ENCODE measurements at places on chromosomes 12 and 14.

DNA sequence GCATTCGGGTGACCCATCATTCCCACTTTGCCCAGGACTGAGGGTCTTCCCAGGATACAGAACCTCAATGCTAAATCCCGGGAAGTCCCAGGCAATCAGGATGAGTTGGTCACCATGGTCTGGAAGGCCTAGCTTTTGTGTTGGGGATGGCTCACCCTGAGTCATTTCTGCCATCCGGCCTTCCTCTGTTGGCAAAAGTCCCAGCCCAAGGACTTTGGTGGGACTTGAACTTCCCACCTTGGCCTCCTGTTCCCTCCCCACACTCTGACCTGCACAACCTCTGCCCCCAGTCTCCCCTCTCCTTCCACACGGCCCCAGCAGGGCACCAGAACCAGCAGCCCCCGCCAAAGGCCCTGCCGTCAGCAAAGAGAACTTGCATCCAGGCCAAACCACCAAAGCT is 24.6 kb upstream of the NCOR2 start:
- DNase-seq = no peak

DNA sequence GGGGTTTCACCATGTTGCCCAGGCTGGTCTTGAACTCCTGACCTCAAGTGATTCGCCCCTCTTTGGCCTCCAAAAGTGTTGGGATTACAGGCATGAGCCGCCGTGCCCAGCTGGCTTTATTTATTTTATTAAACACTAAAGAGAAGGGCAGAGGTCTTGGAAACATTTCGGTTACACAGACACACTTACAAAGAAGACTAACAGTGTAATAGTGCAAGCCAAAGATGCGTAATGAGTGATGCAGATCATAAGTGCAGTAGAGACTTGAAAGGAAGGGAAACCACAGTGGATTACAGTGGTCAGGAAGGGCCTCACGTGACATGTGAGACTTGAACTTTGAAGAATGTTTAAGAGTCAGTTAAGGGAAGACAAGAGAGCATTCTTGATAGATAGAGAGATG is 33.9 kb upstream of the CDK17 start:
- DNase-seq = no peak

GRCh38 chr14:81453166-81453766 is 53.1 kb upstream of the STON2 start:
- peak; percentile 64 for DNase-seq

DNA sequence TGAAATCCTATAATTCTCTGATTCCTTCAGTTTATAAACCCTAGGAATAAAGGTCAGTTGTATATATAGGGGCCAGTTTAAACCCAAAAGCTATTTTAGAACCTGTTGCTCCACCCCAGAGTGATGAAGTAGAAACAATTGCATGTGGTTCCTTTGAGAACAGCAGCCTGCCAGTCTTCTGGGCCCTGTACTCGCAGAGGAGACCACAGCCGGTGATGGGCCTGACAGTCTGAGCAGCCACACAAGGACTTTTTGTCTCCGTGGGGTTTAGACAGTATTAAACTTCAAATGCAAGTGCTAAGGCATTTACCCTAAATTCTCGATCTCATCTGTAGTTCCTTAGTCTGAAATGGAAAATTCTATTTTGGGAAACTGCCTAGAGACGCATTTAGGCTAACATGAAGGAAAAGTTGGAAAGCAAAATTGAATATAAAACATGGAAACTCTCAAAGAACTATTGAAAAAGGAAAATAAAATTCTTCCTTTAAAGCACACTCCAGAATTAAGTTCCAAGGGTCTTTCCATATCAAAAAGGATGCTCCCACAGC is 80.6 kb downstream of the PRICKLE1 start:
- DNase-seq = no peak

GRCh38 chr12:26799741-26800140 is 33.3 kb downstream of the ITPR2 start:
- DNase-seq = no peak

DNA sequence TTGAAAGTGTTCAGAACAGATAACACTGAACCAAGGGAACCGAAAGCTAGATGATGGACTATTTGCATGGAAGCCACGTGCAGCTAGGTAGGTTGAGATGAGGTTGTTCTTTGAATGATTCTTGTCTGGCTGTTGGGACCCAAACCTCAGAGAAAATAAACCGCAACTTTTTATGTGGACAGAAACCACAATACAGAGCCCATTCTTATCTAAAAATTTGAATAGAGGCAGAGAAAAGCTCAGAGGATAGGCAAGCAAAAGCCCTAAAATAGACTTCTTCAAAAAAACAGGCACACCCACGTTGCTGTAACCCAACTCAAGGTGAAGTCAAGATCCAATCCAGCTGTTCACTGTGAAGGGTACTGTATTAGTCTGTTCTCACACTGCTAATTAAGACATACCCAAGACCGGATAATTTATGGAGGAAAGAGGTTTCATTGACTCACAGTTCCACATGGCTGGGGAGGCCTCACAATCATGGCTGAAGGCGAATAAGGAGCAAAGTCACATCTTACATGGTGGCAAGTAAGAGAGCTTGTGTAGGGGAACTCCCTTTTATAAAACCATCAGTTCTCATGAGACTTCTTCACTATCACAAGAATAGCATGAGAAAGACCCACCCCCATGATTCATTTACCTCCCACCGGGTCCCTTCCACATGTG is 353.8 kb downstream of the AACS start:
- DNase-seq = no peak

- no peak for DNase-seq
Observed at GRCh38 chr14:105401699-105402098, 3.4 kb downstream of the TEX22 start.

GRCh38 chr14:60206837-60207533 is 41.8 kb upstream of the DHRS7 start:
- no peak for DNase-seq

- DNase-seq = no peak
Observed at GRCh38 chr14:75794615-75795038, 133.6 kb downstream of the TTLL5 start.

DNA sequence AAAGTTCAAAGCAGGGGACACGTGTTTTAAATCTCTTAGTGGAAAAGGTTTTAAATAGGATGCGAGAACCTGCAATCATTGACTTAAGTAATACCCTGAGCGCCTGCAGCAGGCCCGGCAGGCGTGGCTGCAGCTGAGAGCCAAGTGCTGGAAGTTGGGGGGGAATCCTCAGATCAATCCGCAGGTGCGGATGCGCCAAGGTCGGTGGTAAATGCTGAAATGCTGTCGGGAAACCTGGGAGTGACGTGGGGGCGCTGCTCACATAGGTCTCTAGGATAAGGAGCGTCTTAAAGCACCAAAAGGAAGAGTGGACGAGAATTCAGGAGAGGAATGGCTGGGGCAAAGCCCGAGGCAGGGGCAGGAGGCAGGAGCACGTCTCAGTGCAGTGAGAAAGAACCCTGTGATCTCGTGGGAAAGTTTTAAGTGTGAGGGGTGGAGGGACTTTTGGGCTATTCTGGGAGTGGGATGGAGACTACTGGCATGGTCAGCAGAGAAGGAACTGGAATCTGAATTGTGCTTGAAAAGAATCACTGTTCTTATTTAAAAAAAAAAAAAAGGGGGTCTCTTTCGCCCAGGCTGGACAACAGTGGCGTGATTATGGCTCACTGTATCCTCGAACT is 883 bp upstream of the CDCA4 start:
- DNase-seq = no peak

DNA sequence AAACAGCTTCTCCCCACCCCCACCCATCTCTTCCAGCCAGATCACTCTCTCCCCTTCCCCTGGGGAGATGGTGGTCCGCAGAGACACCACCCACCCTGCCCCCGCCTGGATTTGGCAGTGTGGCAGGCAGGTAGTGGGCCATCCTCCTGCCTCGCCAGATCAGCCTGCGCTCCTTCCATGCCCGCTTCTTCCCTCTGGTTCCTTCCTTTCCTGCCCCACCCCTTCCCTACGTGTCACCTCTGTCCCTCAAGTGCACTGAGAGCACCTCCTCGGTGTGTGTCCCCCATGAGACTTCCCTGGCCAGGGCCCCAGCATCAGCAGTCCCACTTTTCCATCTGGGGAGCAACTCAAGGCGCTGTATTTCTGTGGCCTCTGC is 632 bp downstream of the NYNRIN start:
- DNase-seq = no peak

GRCh38 chr12:120134307-120134980 is 17.9 kb upstream of the RAB35 start:
- DNase-seq = no peak

- DNase-seq = no peak
Observed at GRCh38 chr14:50530794-50531365, 1.5 kb downstream of the MAP4K5 start.

DNA sequence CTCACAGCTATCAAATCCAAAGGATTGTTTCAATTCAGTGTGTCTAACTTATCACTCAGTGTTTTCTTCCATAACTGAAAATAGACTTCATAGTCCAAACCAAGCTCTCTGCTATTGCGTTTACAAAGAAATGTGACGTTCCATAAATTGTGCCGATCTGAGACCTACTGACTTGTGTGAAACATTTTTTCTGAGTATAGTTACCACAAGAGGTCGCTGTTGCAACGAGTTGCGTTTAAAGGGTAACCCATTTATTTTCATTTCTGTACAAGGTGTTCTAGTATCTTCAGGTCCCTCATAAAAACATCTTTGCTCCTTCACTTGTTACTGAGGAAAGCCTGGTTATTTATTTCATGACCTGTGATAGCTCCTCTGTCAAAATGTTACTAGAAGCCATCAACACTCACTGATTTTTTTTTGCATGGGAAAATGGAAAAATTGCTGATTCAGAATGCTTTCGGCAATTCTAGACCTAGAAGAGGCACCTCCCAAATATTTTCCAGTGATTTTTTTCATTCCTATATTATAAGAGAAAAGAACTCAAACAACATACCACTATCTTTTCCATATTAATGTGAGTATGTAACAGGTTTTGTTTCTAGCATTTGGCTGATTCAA is 60.9 kb upstream of the OR4E1 start:
- no peak for DNase-seq

DNA sequence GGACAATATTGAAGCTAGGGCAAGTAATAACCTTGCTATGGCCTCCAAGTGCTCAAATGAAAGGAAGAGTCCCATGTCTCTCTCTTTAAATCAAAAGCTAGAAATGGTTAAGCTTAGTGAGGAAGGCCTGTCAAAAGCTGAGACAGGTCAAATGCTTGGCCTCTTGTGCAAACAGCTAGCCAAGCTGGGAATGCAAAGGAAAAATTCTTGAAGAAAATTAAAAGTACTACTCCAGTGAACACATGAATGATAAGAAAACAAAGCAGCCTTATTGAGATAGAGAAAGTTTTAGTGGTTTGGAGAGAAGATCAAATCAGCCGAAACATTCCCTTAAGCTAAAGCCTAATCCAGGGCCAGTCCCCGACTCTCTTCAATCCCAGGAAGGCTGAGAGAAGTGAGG is 84.1 kb upstream of the PLEKHA5 start:
- no peak for DNase-seq

DNA sequence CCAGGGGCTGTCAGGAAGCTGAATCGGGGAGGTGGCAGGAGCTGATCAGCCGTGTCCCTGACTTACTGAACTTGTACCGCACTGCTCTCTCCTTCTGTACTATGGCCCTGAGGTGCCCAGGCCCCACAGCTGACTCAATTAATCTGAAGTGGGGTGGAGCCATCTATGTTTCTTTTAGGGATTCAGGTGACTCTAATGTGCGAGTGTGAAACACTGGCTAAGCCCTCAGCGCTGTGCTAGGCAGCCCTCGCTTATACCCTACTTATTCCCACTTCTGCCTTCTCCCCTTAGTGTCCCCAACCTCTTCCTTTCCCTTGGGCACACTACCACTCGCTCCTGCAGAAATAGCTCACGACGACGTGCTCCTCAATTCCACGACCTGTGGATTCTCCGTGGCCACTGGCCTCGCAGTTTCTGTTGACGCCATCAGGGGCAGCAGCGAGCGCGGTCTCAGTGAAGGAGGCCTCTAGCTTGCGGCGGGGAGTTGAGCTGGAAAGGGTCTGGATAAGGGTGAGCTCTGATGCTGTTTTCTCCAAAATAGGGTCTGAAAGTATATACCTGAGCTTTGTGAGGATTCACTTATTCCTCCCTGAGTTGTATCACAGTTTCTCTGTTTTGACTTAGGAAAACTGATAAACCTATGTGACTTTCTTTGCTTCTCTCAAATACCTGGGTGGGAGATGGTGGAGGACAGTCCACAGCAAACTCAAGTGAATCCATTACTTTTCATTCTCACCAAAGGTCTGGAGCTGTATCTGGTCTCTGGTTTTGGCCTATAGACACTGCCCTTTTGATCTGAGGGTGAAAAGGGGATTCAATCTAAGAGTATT is 167.6 kb downstream of the SLC41A2 start:
- DNase-seq = no peak

GRCh38 chr12:19642345-19642744 is 203.1 kb downstream of the AEBP2 start:
- DNase-seq = no peak

- DNase-seq = no peak
Observed at GRCh38 chr12:62603811-62604098, 137.1 kb downstream of the MON2 start.

DNA sequence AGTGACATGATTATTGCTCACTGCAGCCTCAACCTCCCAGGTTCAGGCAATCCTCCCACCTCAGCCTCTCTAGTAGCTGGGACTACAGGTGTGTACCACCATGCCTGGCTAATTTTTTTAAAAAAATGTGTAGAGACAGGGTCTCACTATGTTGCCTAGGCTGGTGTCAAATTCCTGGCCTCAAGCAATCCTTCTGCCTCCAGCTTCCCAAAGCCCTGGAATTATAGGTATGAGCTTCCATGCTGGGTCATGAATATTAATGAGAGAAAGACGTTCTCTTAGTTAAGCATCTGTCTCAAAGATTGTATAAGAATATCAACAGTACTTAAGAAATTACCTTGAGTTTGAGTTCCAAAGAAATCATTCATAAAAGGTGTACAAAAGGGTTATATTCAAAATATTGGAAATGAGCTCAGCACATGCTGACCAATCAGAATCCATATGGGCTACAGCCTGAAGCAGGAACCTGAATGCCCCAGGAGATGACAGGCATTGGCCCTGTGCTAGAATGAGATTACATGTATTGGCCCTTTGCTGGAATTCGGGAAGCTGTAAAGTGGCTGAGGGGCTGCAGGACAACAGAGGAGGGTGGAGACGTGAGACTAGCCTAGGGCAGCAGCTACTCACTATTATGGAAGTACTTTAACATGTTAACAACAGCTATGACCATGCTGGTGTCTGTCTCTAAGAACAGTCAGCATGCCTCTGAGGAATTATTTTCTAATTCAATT is 157.0 kb upstream of the CPNE8 start:
- DNase-seq = no peak

DNA sequence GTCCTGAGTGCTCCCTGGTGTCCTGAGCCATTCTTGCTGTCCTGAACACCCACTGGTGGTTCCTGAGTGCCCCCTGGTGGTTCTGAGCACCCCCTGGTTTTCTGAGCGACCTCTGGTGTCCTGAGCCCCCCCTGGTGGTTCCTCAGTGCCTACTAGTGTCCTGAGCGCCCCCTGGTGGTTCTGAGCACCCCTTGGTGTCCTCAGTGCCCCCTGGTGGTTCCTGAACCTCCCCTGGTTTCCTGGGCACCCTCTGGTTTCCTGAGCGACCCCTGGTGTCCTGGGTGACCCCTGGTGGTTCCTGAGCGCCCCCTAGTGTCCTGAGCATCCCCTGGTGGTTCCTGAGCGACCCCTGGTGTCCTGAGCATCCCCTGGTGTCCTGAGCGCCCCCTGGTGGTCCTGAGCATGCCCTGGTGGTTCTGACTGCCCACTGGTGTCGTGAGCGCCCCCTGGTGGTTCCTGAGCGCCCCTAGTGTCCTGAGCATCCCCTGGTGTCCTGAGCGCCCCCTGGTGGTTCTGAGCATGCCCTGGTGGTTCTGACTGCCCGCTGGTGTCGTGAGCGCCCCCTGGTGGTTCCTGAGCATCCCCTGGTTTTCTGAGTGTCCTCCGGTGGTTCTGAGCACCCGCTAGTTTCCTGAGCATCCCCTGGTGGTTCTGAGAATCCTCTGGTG is 473.1 kb downstream of the TMEM121 start:
- no peak for DNase-seq
